ENCODE measurements at places on chromosomes 5 and 9.
A peak's percentile ranks its signal among the peaks of the same experiment; 100 is the strongest.

DNA sequence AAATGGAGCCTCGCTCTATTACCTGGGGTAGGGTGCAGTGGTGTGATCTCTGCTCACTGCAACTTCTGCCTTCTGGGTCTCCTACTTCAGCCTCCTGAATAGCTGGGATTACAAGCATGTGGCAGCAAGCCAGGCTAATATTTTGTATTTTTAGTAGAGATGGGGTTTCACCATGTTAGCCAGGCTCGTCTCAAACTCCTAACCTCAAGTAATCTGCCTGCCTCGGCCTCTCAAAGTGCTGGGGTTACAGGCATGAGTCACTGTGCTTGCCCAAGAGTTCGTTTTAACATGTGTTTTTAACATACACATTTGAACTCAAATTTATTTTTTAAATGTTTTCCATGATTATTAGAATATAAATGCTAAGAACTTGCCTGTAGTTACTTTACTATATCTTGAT lies 34.2 kb downstream of the MARCHF6 start:
- no peak for DNase-seq

GRCh38 chr9:3215658-3216057 lies 310.1 kb downstream of the RFX3 start:
- no peak for DNase-seq

- DNase-seq: no peak
Observed at GRCh38 chr9:21825637-21826036, 23.2 kb downstream of the MTAP start.

DNA sequence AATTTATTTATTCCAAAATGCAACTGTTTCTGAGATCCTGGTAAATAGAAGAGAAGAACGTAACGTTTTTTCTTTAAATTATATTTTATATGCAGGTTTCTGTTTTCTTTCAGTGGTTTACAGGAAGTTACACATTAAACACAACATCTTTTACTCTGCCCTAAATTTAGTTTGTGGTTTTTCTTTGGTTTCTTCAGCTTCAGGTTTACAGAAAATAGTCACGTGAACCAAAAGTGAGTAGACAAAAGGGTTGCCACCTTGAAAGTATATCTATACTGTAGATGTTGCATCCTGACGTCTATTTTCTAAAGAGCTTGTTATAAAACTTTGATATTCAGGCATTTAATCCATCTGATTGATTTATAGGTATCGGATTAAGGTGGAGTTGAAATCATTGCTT lies 1236.6 kb downstream of the MAT2B start:
- DNase-seq: no peak

GRCh38 chr5:141762790-141763368 lies 80.8 kb upstream of the ARAP3 start:
- DNase-seq: no peak

- peak; percentile 67 for DNase-seq
Observed at GRCh38 chr9:109317979-109318741, 2.7 kb downstream of the EPB41L4B start.

DNA sequence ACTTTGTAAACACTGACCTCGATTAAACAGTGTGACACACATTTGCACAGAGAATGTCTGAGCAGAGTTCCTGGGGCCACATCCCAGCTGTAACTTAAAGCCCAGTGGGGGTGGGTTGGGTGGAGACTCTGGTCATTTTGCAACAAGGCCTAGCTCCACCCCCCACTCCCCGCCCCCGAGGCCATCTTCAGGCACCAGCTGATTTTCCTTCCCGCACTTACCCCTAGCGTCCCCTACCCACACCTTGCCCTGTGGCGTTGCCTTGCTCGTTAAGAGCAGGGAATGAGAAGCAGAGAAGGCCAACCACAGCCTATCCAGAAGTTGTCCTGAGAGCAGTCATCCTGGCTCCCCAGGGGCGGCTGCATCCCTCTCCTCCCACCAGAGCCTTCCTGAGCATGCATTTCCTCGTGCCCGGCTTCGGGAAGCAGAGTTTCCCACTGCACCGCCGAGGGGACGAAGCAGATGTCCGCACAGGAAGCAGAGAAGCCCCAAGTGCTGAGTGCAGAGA lies 101.7 kb upstream of the SARDH start:
- peak; percentile 93 for DNase-seq

DNA sequence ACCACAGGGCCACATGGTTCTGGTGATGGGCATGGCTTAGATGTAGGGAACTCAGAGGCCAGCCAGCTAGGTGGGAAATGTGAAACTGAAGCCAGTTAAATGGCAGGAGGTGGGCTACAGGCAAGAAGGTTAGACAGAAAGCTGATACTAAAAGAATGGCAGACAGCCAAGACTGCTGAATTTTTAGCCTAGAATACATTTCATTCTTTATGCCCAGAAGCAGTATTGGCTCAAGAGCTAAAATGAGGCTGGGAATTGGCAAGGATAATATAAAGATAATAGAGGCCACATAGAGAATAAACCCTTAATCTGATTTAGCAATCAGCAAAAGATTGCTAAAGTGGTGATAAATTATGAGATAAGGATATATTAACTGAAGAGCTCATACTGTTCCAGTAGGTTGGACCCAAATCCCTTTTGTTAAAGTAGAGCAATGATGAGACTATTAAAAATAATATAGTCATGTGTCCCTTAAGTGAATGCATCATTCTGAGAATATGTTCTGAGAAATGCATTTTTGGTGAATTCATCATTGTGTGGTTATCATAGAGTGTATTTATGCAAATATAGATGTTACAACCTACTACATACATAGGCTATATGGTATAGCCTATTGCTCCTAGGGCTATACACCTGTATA lies 234.3 kb downstream of the CHSY3 start:
- no peak for DNase-seq

- peak; percentile 64 for DNase-seq
Observed at GRCh38 chr9:83327323-83327722, 210.9 kb downstream of the FRMD3 start.

- peak; percentile 51 for DNase-seq
Observed at GRCh38 chr5:82356808-82357671, 78.9 kb upstream of the RPS23 start.

- DNase-seq: no peak
Observed at GRCh38 chr5:2399096-2399495, 352.4 kb downstream of the IRX2 start.

DNA sequence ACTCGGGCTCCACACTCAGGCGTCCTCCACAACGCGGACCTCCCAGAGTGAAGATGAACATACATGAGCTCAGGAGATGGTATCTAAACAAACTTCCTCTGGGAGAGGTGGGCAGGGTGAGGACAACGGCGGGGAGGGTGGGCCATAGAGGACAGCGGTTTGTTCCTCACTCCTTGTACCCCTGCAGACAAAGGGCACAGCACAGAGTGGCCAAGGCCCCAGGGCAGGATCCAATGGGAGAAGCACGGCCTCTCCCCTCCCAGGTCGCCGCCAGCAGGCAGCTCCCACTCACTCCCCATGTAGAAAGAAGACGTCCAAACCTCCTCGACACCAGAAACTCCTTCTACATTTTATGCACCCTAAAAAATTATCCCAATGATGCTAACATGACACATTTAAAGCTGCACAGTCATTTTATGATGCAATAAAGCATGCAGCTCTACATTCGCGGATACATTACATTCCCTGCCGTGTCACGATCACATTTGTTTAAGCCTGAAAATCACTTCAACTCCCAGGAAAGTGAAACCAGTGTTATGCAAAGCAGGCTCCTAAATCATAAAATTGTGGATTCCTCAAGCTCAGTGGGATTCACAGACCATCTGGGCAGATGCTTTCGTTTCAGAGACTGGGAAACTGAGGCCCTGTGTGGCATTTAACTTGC lies 87.5 kb upstream of the SARDH start:
- DNase-seq: no peak

DNA sequence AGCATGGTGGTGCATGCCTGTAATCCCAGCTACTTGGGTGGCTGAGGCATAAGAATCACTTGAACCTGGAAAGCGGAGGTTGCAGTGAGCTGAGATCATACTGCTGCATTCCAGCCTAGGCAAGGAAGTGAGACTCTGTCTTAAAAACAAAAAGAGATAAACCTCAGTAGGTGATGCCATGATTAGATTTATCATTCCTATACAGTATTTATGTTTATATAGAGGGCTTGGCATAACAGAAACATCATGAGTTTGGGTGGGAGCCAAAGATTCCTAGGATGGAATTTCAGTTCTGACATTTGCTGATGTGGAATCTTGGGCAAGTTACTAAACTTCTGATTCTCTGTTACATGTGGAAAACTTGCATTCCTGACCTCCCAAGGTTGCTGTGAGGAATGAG lies 22.3 kb downstream of the RFK start:
- no peak for DNase-seq

GRCh38 chr9:127189628-127190027 lies 67.2 kb upstream of the ANGPTL2 start:
- no peak for DNase-seq

GRCh38 chr9:132327537-132327936 lies 27.2 kb downstream of the SETX start:
- no peak for DNase-seq

GRCh38 chr5:120843390-120843980 lies 379.4 kb downstream of the PRR16 start:
- DNase-seq: no peak

GRCh38 chr9:125750627-125751011 lies 3.4 kb downstream of the PBX3 start:
- peak; percentile 59 for DNase-seq

GRCh38 chr5:50727149-50727496 lies 60.7 kb downstream of the PARP8 start:
- DNase-seq: no peak

DNA sequence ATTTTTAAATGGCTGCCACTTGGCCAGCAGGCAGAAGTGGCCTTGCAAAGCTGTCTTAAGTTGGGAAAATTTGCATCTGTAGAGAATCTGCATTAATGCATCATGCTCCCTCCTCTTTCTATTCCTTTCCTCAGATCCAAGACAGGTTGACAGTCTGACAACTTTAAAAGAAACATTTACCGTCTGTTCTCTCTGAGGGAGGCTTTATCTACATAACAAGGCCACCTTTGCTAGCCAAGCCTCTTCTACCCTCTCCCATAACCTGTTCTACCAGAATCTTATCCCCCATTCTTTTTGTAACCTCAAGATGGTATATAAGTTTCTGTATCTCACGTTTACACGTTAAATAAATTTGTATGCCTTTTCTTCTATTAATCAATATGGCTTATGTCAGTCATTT lies 271.9 kb downstream of the OSTF1 start:
- peak; percentile 12 for DNase-seq

DNA sequence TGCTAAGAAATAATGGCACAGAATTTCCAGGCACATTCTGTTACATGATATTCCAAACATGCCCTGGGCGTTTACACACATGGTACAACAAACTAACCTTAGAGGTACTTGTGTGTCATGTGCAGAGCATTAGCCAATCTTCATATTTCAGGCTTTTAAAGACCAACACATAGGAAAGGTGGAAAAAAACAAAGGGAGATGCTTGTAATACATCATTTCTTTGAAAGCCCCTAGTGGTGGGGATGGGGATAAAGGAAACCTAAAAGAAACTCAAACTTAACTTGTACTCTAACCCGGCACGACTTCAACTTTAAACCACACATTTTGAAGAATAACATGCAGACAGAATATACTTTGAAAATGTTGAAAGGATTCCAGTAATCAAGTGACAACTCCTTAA lies 133.6 kb downstream of the PTPRD start:
- no peak for DNase-seq

DNA sequence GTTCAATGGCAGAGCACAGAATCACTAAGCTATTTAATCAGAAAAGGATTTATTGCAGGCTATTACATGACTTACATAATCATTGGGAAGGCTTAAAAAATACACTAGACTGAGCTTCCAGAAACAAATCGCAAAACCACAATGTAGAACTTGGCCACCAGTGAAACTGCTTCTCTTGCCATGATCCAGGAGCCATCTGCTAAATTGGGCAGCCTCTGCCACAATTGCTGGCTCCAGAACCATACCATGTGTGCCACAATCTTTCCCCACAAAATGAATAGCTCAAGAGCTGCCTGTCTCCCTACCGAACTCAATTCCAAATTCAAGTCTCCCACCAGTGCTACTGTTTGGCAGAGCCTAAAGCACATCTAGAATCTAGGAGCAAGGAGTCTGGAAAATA lies 9.8 kb upstream of the ERAP1 start:
- DNase-seq: no peak

DNA sequence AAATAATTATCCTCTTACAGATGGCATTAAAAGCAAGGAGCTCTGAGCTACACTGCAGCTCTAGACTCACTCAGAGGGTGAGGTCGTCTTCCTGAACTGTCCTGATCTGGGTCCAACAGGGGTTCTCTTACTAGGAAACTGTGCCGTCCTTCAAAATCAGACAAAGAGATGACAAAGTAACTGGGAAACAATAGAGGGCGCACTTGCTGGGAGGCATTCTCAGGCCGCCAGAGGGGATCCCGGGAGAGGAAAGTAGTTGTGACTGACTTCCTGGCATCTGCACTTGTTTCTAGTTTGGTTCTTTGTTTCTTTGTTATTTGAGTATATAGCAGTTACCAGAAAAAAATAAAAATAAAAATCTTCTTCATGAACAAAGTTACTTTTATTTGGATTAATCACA lies 142.9 kb upstream of the MSX2 start:
- peak; percentile 80 for DNase-seq

- peak; percentile 76 for DNase-seq
Observed at GRCh38 chr5:154595662-154596061, 117.6 kb upstream of the HAND1 start.

- no peak for DNase-seq
Observed at GRCh38 chr9:35740243-35740642, 7.8 kb downstream of the CREB3 start.

- DNase-seq: no peak
Observed at GRCh38 chr5:130151239-130151638, 247.0 kb downstream of the CHSY3 start.

DNA sequence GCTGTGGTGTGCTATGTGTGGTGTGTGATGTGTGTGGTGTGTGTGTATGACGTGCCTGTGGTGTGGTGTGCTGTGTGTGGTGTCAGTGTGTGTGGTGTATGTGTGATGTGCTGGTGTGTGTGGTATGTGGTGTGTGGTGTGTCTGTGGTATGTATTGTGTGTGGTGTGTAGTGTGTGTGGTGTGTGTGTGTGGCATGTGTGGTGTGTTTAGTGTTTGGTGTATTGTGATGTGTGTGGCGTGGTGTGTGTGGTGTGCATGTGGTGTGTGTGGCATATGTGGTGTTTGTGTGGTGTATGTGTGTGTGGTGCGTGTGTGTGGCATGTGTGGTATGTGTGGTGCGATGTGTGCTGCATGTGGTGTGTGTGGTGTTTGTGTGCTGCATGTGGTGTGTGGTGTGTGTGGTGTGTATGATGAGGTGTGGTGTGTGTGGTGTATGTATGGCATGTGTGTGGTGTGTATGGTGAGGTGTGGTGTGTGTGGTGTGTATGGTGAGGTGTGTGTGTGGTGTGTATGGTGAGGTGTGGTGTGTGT lies 18.3 kb upstream of the RNU6ATAC start:
- DNase-seq: no peak

DNA sequence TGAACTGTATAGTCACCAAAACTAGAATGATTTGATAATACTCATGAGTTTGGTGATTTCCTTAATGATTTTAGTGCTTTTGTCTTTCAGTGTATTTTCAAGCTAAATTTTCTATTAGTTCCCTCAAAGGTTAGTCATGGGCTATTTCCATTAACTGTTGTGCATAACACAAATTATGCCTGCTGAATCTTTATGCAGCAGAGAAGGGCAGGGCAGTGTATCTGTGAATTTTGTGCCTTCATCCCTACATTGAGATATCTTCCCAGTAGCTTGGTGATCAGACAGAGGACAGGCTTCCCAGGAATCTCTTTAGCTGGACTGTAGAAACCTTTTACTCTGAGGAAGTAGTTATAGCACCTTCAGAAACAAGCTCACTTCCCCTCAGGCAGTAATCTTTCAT lies 1036.9 kb downstream of the EFNA5 start:
- no peak for DNase-seq

All from ELF-1 (cell line).